ENCODE measurements at places on chromosomes 5 and 9.

DNA sequence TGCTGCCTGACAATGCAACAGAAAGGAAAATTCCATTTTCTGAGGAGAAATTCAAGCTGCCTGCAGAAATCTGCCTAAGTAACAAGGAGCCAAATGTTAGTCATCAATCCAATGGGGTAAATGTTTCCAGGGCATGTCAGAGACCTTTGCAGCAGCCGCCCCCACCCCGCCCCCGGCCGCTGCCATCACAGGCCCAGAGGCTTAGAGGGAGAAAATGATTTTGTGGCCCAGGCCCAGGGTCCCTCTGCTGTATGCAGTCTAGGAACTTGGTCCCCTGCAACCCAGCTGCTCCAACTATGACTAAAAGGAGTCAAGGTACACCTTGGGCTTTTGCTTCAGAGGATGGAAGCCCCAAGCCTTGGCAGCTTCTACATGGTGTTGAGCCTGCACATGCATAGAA, 45.0 kb downstream of the VLDLR start:
- DNase-seq: no peak

GRCh38 chr5:157359356-157360055, 93.6 kb downstream of the CYFIP2 start:
- DNase-seq: no peak

- no peak for DNase-seq
Measured at GRCh38 chr9:116795821-116796220, 108.7 kb downstream of the TRIM32 start.

GRCh38 chr9:126763130-126763764, 41.6 kb upstream of the ZBTB43 start:
- no peak for DNase-seq

GRCh38 chr5:179346401-179346800, 1.1 kb upstream of the ADAMTS2 start:
- no peak for DNase-seq

- no peak for DNase-seq
Measured at GRCh38 chr5:136230176-136230575, 37.2 kb upstream of the SMIM32 start.

DNA sequence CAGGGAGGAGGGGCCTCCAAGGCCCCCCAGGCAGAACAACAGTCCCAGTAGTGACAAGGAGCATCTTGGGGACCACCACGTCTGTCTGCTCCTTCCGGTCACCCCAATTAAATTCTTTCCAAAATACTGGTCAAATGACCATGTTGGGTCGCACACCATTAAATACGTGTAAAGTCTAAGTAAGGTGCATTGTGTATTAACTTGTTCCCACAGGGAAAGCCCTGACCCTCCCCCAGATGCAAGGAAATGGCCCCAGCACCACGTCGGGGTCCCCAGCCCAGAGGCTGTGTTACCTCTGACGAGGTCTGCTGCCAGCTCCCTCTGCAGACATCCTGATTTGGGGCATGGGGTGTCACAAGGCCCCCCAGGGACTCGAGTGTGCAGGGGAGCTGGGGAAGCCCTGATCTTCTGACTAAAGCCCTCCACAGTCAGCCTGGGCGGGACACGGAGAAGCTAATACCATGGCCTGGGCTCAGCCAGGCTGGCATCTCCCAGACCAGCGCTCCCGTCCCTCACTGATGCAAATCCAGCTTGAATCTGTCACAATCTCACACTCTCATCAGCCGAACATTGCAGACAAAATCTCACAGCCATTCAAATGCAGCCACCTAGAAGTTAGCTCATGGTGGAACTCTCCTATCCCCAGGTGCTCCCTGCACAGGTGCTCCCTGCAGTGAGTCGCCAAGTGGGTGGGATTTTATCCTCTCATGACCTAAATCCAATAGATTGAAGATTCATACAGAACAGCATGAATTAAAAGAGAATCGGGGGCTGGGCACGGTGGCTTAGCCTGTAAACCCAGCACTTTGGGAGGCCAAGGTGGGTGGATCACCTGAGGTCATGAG, 13.6 kb downstream of the TERT start:
- DNase-seq: peak; percentile 2

DNA sequence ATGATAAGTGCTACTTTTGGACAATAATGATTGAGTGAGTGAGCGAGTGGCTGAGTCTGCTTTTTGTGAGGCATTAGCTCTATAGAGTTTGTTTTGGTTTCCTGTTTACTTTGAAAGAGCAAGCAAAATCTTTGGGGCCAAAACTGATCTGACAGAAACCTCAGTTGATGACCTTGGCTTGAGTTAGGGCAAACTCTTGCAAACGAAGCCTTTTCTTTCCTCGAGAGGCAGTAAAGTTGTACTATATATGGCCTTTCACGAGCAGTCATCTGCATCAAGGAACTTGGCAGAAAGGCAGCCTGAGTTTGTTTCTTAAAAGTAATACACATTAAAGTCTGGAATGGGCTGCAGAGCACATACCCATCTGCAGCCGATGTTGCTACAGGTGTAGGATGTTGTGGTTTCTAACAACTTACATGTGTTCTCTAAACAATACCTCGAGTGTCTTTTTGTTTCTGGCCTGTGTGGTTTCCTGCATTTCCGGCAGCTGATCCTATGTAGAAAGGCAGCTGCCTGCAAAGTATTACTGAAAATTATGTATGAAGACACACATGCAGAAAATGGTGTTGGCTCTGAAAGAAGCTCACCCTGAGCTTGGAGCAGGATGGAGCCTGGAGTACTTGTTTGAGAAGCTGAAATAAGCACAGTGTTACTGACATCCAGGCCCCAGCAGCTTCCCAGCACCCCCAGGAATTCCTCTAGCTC, 60.8 kb downstream of the FOXD1 start:
- DNase-seq: no peak

DNA sequence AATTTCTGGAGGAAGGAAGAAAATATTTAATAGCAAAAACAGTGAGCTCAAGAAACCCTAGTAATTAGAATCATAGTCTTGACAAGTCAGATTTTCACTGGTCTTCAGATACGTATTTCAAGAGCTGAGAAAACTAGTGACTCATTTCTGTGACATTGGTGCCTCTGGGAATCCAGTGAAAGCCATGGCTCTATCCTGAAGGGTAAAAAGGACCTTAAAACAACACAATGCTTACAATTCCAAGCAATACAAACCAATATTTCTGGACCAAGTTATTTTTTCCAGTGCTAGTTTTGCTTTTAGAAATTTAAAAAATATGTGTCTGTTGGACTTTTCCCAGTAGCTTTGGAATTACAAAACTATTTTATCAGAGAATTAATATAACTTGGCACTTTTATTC, 140.3 kb downstream of the LPAR1 start:
- no peak for DNase-seq

GRCh38 chr5:78638423-78638822, 10.1 kb downstream of the LHFPL2 start:
- no peak for DNase-seq

- DNase-seq: no peak
Measured at GRCh38 chr9:91817493-91818224, 132.4 kb downstream of the ROR2 start.

DNA sequence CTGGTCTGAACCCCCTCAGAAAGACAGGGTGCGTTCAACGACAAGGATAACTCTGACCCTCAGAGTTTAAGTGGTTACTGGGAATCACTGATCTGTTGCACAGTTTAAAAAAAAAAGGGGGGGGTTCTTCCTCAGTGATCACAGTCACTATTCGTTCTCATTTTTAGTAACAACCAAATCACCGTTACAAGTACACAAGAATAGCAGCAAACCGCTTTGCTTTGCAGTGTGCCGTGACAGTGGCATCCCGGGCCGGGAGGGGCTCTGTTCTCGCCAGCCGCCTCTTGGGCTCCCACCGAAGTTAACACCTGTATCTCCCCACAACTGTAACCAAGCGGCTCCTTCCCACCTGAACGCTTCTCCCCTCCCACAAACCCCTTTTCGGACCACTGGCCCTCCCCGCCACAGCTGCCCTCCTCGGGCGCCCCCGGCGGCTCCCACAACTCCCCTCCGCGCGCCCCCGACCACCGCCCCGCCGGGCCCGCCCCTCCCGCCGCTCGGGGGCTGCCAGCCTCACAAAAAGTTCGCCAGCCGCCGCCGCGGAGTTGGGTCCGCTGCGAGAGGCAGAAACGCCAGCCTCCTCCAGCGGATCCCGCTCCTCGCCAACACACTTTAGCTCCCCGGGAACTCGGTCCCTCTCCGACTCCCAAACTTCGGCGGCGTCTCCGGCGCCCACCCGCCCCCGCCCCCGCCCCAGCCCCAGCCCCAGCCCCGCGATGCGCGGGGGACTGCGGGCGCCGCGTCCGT, 1.2 kb downstream of the SSBP2 start:
- DNase-seq: peak; percentile 32

GRCh38 chr5:17167171-17167891, 50.1 kb upstream of the BASP1 start:
- no peak for DNase-seq
